Natural killer cell (primary cell): ENCODE measurements at places on chromosomes 2 and 18. TPM values are rescaled to one million over a fixed set of nuclear protein-coding genes. Genes with fewer than 3 reads are reported as not detected.

The STARD6 gene
- not detected for total RNA-seq

The LYPD6B gene
- total RNA-seq: not detected

DNA sequence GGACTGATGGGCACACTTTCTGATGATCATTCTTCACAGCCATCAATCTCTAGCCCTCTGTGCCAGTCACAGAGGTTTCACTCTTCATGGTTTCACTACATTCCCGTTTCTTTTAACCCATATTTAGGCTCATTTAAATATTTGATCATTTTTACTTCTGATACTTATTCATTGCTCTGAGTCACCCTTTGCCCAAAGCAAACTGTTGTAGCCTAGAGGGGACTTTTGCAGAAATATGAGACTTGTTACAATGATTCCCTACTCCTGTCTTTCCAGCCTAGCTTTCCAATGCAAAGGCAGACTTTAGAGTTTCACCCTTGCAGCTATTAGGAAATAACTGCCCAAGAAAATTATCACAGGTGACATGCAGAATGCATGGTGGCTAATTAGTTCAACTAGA is 444.2 kb downstream of the PTPRM start:
- no peaks in the 10 kb centered on the region for H3K4me1 ChIP-seq
- no peak for DNase-seq
- H3K27ac ChIP-seq: no peak overlapping the region
- no peaks in the 10 kb centered on the region for H3K27me3 ChIP-seq

DNA sequence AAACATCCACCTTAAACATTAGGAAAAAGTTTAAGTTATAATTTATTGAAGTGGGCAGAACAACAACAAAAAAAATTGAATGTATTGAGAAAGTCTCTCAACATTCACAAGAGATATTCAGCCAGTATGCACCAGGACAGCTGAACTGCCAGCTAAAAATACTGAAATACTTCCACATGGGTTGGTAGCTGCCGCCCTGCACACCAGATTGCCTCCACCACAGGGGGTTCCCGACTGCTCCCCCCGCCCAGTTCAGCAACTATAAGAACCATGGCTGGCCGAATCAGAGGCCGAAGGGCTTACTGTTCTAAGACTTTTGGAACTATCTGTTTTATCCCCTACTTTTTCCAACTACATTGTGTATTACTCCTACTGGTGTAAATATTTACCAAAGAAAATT is 150.0 kb upstream of the LRP1B start:
- no peak overlapping the region for H3K4me3 ChIP-seq
- no peaks in the 10 kb centered on the region for H3K36me3 ChIP-seq
- no peak overlapping the region for H3K27ac ChIP-seq
- no peak for DNase-seq

The DUSP19 gene
- 1.0 TPM for total RNA-seq

The UCN gene
- 3.6 TPM for total RNA-seq

DNA sequence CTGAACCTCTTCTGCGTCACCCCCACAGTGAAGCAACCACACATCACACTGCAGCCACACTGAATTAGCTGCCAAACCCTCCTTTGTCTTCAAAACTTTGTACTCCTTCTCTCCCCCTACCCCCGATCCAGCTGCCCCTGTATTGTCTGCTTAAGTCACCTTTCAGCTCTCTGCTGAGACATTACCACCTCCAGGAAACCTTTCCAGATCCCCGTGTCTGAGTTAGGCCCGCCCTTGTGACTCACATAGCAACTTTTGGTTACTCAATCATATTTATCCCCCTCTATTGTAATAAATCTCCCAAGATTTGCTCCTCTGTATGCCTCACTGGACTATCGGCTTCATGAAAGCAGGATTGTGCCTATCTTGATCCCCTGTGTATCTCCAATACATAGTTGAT is 82.8 kb upstream of the CDCA7 start:
- H3K36me3 ChIP-seq: no peaks in the 10 kb centered on the region
- no peaks in the 10 kb centered on the region for H3K4me1 ChIP-seq
- no peak overlapping the region for H3K27ac ChIP-seq
- H3K4me3 ChIP-seq: no peak overlapping the region
- H3K27me3 ChIP-seq: no peaks in the 10 kb centered on the region

The NDC80 gene
- total RNA-seq: 6.5 TPM

The LYPD1 gene
- total RNA-seq: not detected

The INHBB gene
- total RNA-seq: 0.10 TPM
